Stimulated activated CD4-positive, alpha-beta T cell treated with anti-CD3 and anti-CD28 coated beads, TNF-alpha, amount 100 ng/mL, for 4 hours (primary cell): ENCODE measurements at places on chromosomes 7 and 10.

DNA sequence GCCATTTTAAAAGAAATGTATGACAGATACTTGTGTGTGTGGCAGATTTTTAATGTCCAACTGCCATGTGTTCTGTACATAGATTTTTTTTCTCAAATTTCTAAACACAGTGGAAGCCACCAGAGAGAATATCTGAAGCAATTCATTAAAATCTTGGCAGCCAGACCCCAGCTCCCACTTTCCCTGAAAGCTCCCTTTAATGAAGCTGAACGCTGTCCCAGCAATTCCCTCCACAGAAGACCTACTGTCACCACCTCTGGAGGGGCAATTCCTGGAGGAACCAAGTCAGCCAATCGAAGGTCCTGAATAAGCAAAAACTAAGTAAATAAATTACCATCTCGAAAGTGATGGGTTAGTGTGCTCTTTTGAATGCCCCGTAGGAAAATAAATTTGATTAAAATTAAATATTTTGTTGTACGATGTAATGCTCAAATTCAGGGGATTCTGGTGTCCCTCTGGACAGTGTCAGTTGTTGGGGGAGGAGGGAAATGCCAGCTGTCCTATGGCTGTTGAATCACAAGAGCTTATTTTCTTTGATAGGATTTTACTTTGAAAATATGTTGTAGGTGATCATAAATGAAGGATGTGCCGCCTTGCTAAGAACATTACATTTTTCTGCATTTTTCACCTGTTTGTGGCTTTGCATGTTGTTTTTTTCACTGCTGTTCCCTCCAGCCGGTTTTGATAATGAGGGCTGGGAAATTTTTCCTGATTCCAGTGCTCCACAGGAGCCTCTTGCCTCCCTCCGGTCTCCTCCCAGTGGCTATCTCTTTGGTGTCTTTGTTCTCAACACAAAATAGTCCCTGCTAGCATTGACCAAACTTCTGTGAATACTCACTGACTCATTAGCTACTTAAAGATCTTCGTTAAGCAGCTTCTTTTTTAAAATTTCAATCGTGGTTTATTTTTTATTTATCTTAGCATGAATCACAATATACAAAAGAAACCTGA, 9.2 kb upstream of the GSAP start:
- no peak for DNase-seq

- no peak for DNase-seq
Observed at GRCh38 chr10:102458656-102459055, 7.3 kb upstream of the C10orf95 start.

DNA sequence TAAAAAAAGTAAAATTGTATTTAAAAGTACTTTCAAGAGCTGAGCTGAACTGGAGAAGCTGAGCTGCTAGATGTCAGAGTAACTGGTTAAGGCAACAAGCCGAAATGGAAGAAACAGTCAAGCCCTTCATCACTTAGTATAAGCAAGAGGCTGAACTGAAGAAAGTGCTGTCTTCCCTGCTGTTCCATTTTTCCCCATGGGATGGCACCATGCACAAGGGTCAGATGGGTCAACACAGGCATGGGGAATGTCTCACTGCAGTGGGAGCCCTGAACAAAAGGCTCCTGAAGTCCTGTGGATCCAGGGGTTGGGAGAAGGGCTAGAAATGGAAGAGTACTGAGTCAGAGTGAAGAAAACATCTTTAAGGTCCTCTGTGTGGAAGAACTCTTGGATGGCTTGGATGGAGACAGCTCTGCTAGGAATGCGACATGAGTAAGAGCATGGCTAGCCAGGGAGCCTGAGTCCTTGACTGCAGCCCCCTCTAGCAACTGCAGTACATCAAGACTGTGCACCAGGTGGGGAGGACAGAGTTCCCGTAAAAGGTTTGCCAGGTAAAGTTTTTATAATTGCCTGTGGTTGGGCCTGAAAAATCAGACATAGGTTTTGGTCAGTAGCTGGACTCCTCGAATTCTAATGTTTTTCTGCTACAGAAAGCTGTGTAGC, 348.3 kb downstream of the GPR158 start:
- no peak for DNase-seq

DNA sequence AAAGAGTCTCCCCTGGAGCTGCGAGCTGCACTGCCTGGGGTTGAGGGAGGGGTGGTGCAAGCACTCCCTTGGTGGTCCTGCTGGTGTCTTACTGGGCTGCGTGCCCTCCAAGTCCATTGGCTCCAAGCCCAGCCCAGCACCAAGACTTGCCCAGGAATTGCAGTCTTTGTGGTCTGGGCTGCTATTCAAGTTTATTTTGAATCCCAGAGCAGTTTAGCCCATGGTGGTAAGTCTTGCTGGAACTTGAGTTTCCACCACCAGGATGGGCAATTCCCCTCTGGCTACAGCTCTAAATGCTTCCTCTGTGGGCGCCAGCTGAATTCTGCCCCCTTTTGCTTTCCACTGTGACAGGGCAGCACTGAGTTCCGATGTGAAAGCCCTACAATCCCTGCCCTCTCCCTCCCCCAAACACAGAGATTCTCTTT, 25.1 kb downstream of the GALNT11 start:
- DNase-seq: no peak

- no peak for DNase-seq
Observed at GRCh38 chr10:58885686-58886345, 290.6 kb upstream of the PHYHIPL start.

DNA sequence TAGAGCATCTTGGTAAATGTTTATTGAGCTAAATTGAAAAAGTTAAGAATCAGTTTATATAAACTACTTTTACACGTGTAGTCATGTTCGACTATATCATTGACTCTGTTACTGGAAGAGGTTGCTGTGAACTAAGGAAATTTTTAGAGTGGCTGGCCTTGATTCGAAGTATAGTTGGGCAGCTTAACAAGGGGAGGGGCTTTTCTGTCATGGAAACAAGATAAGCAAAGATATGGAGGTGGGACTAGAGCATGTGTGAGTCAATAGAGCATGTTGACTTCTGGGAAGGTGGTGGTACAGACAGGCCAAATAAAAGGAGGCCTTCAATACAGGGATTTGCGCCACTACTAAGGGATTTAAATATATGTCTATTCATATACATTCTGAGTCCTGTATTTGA, 7.6 kb downstream of the ATP5F1C start:
- DNase-seq: no peak

- DNase-seq: no peak
Observed at GRCh38 chr7:101166648-101166908, 1.2 kb upstream of the VGF start.

- DNase-seq: no peak
Observed at GRCh38 chr7:43637114-43637806, 54.4 kb downstream of the STK17A start.

DNA sequence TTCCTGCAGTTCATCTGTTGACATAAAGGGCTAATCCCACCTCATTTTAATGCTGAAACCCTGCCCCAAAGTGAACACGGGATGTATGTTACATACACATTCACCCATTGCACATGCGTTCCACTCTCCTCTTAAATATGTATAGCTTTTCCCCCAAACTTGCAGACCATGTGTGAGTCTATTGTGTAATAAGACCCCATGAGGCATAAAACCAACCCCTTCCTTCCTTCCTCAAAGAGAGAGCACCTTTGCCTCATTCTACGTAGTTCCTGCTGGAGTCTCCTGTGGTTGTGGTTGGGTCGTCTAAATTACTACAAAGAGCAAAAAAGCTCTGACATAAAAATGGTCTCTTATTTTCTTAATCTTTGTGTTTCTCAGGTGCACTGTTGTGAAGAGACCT, 345.7 kb upstream of the KLF6 start:
- no peak for DNase-seq

DNA sequence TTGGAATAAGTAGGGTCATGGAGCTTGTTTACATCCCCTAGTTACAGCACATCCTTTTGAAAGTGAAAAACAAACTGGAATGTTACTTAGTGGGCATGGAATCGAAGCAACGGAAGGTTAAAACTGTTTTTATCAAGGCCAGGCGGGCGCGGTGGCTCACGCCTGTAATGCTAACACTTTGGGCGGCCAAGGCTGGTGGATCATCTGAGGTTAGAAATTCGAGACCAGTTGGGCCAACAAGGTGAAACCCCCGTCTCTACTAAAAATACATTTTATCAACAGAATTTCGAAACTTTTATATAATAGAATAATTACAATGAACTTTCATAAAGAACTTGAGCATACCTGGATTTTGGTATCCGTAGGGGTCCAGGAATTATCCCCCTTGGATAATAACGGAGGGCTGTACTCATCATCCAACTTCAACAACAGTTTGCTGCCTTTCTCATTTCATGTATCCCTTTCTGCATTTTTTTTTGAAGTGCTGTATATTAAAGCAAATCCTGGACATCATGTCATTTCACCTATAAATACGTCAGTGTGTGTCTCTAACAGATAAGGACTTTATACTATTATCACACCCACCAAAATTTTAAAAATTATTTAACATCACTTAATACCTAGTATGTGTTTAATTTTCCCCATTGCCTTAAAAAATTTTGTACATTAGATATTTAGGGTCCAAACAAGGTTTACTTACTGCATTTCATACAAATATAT, 1.3 kb upstream of the TMED4 start:
- DNase-seq: no peak

- DNase-seq: no peak
Observed at GRCh38 chr10:74167443-74167842, 16.4 kb downstream of the ADK start.

GRCh38 chr7:151060416-151061212, 1.2 kb downstream of the SLC4A2 start:
- DNase-seq: no peak

- DNase-seq: no peak
Observed at GRCh38 chr10:101777619-101778145, 1.8 kb upstream of the FGF8 start.

- no peak for DNase-seq
Observed at GRCh38 chr7:129707910-129708499, 96.5 kb downstream of the NRF1 start.

GRCh38 chr7:94417901-94418300, 23.2 kb downstream of the COL1A2 start:
- DNase-seq: no peak

- DNase-seq: no peak
Observed at GRCh38 chr10:45256246-45256645, 59.2 kb downstream of the OR13A1 start.

DNA sequence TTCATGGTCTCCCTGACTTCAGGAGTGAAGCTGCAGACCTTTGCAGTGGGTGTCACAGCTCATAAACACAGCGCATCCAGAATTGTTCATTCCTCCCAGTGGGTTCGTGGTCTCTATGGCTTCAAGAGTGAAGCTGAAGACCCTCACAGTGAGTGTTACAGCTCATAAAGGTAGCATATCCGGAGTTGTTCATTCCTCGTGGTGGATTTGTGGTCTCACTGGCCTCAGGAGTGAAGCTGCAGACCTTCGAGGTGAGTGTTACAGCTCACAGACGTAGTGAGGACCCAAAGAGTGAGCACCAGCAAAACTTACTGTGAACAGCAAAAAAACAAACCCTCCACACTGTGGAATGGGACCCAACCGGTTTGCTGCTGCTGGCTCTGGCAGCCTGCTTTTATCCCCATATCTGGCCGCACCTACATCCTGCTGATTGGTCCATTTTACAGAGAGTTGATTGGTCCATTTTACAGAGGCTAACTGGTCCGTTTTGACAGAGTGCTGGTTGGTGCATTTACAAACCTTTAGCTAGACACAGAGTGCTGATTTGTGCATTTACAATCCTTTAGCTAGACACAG, 308.8 kb downstream of the PTPRN2 start:
- DNase-seq: no peak

- DNase-seq: peak; percentile 46
Observed at GRCh38 chr10:97497572-97498075, 598 bp downstream of the MMS19 start.

DNA sequence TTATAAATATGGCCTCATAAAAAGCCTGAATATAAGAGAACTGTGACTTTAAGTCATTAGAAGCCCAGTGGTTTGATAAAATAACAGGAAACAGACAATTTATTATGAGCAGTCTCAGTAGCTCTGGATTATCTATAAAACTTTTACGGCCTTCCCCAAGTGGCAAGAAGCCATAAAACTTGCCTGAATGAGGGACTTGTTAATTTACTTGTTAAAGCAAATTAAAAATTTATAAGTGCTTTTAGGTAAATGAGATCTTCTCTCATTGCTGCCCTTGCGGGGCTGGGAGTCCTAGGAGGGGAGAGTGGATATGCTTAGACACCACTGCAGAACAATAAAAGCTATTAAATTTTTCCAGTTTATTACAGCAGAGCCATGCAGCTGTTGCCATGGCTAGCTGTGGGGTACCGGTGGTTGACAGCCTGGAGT, 499.9 kb downstream of the AUTS2 start:
- DNase-seq: no peak

GRCh38 chr10:103653581-103654037, 160.1 kb downstream of the NEURL1 start:
- no peak for DNase-seq

DNA sequence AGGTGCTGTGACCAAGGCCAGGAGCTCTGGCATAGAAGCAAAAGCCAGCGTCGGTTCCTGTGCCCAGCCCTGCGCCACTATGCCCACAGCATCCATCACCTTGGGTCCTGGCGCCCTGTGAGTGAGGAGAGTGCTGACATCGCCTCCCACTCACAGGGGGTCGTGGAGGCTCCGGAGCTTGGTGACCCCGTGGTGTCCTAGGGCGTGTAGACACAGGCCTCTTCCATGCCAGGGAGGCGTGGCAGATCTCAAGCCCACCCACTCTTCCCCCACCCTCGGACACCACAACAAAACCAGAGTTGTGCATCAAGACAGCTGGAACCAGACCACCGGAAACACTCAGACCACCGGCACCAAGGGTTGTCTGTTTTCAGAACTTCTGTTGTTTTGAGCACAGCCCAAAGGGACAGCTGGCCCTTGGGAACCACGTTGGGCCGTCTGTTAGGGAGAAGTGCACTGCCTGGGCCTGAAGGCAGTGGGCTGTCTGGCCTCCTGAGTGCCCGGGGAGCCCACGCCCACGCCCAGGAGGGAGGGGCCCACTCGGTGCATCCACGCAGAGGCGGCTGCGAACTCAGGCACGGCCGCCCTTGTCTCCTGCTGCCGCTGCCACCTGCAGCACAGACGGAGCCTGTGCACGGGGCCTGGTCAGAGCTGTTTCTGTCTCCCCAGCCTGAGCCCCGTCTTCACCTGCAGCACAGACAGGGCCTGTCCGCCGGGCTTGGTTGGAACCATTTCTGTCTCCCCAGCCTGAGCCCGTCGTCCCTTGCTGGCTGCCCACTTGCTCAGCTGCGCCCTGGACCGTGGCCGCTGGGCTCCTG, 106.3 kb downstream of the INPP5A start:
- no peak for DNase-seq

DNA sequence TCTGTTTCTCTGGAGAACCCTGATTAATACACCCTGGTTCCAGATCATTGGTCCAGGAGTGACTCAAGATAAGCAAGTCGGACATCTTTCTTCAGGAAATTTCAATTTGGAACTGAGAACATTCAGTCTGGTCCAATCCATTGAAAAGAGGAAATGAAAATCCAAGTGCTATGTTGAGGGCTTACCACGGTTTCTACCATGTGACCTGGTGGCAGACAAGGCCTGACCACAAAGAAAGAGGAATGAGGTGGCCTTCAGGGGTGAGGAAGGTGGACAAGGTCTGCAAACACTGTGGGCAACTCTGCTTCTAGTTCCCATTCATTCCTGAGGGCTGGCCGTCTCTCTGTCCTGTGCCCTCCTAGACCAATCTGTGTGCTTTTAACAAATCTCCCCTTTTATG, 149.2 kb upstream of the GHITM start:
- no peak for DNase-seq
